ENCODE measurements at places on chromosomes 7 and 10.

DNA sequence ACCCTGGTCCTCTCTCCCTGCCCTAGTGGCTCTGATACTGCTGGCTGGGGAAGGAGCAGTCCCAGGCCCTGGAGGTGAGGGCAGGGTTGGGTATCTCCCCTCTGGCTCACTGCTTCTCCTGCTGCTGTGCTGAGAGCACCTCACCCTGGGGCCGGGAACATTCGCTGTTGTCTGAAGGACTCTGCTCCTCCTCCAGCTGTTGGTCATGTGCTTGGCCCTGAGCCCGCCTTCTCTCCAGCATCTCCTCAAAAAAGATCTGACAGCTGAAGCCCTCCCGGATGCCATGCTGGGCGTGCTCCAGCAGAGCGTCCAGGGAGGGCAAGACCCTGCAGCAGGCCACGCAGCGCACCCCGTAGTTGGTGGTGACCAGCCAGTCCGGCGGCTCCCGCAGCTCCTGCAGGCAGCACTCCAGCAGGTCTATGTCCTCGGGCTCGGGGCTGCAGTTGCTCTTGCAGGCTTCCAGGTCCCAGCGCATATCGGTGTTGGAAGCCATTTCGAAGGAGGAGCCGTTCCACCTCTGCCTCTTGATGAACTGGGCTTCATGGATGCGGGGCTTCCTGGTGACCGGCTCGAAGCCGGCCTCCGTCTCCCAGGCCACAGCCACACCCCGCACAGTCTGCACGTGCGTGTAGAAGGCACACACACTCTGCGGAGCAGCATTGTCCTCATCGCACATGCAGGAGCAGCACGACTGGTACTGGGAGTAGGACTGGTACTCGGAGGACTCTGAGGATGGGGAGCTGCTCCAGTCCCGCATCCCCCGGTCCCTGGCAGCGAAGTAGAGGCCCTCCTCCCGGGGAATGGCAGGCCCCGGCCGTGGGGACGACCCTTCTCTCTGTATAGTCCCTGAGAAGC, 2.1 kb downstream of the FAM170B start:
- DNase-seq = no peak

- no peak for DNase-seq
Observed at GRCh38 chr7:134022286-134022911, 104.7 kb upstream of the LRGUK start.

GRCh38 chr7:129053938-129054437, 923 bp downstream of the TNPO3 start:
- no peak for DNase-seq

DNA sequence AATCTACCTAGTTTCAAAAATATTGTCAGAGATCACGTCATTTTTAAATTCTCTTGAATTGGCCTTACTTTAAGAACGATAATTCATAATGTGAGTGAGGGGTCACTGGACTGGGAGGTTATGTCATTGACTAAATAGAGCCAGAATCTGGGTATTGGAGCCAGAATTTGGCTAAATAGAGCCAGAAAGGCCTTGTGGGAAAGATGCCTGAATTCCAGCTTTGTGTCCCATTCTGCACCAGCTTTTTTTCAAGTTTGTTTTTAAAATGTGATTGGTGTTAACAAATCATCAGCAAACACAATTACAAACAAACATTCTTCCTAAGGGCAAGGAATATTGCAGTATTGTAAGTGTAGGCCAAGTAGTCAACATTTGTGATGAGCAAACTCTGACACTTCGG, 233.2 kb upstream of the PRKCQ start:
- no peak for DNase-seq

GRCh38 chr10:778626-779330, 89.3 kb upstream of the DIP2C start:
- peak; percentile 45 for DNase-seq

GRCh38 chr7:118312051-118312450, 87.5 kb downstream of the ANKRD7 start:
- no peak for DNase-seq

DNA sequence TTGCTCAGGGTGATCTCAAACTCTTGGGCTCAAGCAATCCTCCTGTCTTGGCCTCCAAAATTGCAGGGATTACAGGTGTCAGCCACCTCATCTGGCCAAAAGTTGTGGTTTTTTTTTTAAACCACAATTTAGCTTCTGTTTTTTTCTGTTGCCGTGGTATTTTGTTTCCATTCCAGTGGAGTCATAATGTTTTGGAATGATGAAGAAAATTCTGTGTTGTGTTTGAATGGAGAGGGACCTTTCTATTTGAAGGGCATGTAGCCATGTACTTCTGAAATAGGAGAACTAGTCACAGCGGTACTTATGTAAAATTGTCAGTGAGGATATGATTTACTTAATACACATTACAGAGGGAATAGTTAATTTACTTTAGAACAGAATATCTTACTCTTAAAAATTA, 201.3 kb downstream of the ARL4A start:
- no peak for DNase-seq

DNA sequence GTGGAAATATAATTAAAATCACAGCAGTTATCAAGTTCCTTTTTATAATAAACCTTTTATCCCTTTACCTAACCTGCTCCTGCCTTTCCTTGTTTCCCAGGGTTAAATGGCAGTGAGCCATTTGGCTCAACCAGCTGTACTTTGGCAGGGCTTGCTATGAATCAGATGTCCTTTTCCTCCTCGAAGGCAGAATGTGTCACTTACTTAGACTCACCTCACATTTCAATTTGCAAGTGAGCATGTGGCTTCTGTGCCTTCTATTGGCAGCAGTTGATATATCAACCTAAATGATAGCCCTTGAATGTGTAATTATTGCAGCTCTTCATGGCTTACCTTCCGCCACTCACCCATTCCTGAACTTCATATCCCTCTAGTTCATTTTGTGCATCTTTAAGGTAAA, 301.7 kb downstream of the CSTF2T start:
- peak; percentile 66 for DNase-seq

DNA sequence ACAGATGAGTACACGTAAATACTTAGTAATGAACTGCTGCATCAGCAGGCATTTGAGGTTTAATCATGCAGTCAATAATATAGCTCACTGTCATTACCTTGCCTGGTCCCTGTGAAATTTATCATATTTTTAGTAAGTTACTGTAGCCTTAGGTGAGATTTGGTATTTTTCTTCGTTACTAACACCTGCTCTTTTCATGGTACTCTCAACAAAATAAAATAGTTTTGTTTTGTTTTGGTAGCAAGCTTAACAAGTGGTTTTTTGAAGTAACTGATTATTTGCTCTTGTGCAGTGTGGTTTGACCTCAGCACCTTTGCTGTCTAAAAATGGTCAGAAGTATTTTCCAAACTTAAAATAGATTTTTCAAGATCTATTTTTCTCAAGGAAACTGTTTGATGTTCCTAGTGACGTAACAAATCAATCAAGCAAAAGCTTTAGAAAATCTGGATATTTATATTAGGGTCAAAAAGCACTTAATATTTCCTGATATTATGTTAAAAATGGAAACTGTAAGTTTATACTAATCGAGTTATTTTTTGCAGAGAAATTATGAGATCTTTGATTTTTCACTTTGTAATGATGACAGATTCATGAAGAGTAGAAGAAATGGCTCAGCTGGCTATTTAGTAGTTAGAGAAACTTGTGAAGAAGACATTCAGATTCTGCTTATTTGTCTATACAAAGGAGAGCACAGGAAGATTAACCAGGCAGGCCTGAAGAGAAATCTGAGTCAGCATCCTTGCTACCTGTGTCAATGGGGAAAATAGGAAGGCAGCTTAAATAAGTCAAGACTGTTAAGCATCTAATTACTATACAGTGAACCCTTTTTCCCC, 21.0 kb upstream of the RPA3 start:
- DNase-seq = no peak

DNA sequence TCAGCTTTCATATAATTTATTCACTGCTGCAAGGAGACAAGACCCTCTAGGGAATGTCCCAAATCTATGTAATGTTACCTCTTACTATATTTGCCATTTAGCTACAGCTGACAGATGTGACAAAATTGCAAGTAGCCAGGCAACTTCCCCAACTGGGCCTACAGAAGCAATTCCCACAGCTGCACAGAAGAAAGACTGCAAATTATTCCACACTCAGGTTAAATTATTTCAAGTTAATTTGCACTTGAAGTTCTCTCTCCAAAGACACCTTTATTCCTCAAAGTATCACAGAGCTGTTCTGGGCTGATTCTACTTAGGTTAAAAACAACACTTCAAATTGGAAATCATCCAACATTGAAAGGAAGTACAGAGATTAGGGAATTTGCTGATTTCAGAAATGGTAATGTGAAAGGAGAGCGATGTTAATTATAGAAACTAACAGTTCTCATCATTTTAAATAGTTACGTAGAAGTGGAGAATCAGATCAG, 133.6 kb downstream of the THSD7A start:
- no peak for DNase-seq

DNA sequence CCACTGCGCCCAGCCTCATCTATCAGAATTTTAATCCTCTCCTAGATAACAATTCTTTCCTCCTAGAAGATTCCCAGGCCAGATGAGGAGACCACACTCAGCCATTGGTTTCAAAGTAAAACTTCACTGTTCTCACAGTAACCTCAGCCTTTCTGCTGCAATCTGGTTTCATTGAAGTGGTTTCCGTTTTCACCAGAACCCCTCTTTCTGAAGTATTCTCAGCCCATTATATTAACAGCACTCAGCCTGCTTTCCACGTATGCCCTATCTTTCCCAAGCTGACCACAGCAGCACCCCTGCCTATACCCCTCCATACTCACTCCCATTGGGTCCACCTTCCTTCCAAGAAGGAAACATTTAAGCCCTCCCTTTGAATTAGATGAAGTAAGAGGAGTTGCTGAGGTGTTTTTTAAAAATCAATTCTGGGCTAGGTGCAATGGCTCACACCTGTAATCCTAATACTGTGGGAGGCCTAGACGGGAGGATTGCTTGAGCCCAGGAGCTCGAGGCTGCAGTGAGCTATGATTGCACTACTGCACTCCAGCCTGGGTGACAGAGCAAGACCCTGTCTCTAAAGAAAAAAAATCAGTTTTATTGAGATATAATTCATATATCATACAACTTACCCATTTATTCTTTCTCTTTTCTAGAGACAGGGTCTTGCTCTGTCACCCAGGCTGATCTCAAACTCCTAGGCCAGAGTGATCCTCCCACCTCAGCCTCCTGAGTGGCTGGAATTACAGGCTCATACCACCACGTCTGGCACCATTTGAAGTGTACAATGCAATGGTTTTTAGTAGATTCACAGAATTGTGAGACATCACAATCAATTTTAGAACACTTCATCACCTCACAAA, 11.3 kb downstream of the PLAU start:
- no peak for DNase-seq

DNA sequence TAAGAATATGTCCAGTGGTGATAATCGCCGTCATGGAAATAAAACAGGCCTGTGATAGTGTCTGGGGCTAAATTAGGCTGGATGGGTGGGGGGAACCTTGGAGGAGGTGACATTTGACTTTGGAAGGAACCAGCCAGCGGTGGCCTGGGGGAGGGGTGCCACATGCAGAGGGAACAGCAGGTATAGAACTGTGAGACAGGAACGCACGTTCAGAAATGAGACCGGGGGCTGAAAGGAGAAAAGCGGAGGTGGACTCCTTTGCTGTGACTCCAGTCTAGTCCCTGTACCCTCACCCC, 2.6 kb upstream of the CYP26A1 start:
- no peak for DNase-seq

- peak; percentile 90 for DNase-seq
Observed at GRCh38 chr7:156475179-156475578, 165.4 kb upstream of the RNF32 start.

- DNase-seq = no peak
Observed at GRCh38 chr7:130274296-130274695, 7.6 kb downstream of the CPA2 start.

GRCh38 chr10:119282446-119282845, 75.1 kb downstream of the GRK5 start:
- DNase-seq = no peak

GRCh38 chr10:120132811-120133210, 240.3 kb downstream of the SEC23IP start:
- DNase-seq = no peak

DNA sequence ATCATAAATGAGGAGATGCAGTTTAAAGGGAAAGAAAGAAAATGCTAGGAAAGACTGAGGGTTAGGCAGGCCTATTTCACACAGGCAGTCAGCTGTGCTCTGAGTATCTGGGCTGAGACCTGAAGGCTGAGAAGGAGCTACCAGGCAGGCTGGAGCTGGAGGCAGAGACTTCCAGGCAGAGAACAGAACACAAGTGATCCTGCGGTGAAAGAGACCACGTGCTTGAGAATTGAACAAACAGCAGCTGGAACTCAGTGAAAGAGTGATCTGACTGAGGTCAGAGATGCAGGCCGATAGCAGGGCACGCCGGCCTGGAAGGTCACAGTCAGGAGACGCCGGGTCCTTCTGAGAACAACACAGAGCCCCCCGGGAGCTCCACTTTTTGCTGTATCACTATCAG, 147.8 kb downstream of the ADAM12 start:
- DNase-seq = no peak

DNA sequence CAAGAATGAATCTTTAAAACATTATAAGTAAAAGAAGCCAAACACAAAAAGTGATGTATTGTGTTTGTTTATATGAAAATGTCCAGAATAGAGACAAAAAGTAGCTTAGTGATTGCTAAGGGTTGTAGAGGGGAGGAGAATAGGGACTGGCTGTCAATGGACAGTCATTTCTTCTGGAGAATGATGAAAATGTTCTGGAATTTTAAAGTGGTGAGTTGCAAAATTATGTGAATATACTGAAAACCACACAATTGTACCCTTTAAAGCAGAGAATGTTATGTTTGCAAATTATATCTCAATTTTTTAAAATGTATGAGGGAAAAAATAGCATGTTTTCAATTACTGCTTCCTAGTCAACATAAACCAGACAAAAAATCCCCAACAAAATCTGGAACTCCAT, 174.2 kb downstream of the KMT2E start:
- no peak for DNase-seq

GRCh38 chr7:141012696-141013344, 1.9 kb downstream of the MRPS33 start:
- peak; percentile 24 for DNase-seq

DNA sequence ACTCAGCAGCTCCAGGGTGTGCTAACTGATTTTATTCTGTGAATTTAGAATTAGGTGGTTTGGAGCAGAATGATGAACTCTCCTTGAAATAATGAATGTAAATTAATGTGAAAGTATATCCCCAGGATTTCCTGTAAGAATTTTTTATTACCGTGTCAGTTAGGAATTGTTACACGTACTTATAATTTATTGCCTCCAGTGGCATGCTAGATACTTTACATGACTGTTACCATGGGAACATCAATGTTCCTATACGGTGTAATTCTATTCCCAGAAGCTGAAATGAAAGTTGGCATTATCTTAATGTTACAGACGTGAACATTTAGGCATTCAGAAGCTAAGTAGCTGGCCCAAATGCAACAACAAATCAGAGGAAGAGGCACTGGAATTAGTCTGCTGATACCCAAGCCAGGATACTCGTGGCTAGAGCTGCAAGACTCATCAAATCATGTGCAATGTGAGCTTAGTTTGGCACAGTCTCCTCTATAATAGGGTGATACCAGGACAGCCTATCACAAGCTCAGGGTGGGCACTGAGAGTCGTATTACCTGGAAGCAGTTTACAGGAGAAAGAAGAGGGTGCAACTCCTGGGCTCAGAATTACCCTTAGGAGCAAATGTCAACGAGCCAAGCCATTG, 30.0 kb upstream of the PRKAR2B start:
- DNase-seq = peak; percentile 18
